ENCODE measurements at places on chromosomes 1 and 21. TPM values are rescaled to one million over a fixed set of nuclear protein-coding genes. Genes with fewer than 3 reads are reported as not detected.
A peak's percentile ranks its signal among the peaks of the same experiment; 100 is the strongest.

The TRIM63 gene
- polyA plus RNA-seq, result 0.46 TPM

The SLC44A5 gene
- polyA plus RNA-seq, result not detected

DNA sequence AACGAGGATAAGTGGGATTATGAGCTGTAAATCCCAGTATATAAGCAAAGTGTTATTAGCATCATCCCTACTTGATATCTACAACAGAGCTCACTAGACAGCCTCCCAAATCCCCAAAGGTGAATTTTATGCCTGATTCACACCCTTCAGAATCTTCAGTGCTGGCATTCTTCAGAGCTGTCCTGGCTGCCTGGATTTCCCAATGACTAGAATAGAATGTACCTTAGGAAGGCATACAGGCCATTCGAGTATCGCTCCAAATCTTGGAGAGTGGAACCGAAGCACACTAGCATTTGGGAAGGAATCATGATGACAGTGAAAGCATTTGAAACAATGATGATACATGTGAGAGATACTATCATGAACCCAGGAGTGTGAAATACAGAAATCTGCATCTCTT, 22.3 kb downstream of the ZBTB40 start:
- no peak overlapping the region for H3K27ac ChIP-seq
- no peak overlapping the region for H3K4me3 ChIP-seq
- no peaks in the 10 kb centered on the region for H3K36me3 ChIP-seq
- no peaks in the 10 kb centered on the region for H3K4me1 ChIP-seq
- DNase-seq, result no peak

GRCh38 chr21:45299026-45299863, 11.6 kb upstream of the POFUT2 start:
- H3K36me3 ChIP-seq, result no peaks in the 10 kb centered on the region
- peaks cover 6% of the 10 kb centered on the region for H3K4me1 ChIP-seq
- no peak overlapping the region for H3K4me3 ChIP-seq
- H3K27me3 ChIP-seq, result no peaks in the 10 kb centered on the region
- H3K27ac ChIP-seq, result peak overlapping the region; percentile 30

- no peaks in the 10 kb centered on the region for H3K4me1 ChIP-seq
- DNase-seq, result no peak
- H3K27ac ChIP-seq, result no peak overlapping the region
- H3K4me3 ChIP-seq, result no peak overlapping the region
- H3K27me3 ChIP-seq, result no peaks in the 10 kb centered on the region
- no peaks in the 10 kb centered on the region for H3K36me3 ChIP-seq
Measured at GRCh38 chr1:109894823-109895719, 15.6 kb upstream of the CSF1 start.

- H3K27me3 ChIP-seq, result no peaks in the 10 kb centered on the region
- no peaks in the 10 kb centered on the region for H3K4me1 ChIP-seq
- H3K27ac ChIP-seq, result no peak overlapping the region
- DNase-seq, result no peak
- no peaks in the 10 kb centered on the region for H3K36me3 ChIP-seq
Measured at GRCh38 chr1:212228591-212229119, 56.6 kb upstream of the PPP2R5A start.

- no peaks in the 10 kb centered on the region for H3K27me3 ChIP-seq
- no peaks in the 10 kb centered on the region for H3K36me3 ChIP-seq
- DNase-seq, result no peak
- H3K27ac ChIP-seq, result no peak overlapping the region
Measured at GRCh38 chr1:215779729-215780128, 212.6 kb downstream of the KCTD3 start.

DNA sequence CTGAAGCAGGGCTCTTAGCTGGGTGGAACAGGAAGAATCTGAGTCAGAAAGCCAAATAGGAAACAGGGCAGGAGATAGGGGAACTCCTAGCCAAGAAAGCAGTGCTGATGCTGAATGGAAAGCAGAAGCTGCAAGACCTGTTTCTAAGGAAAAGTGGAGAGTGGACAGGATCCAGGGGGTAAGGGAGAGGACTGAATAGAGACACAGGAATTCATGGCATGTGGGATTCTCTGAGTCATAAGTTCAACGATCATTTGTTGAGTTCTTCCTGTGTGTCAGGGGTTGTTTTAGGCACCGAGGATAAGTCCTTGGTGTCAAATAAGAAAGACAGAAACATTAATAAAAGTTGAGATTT, 153.8 kb upstream of the FGGY start:
- no peak overlapping the region for H3K4me3 ChIP-seq
- H3K36me3 ChIP-seq, result no peaks in the 10 kb centered on the region
- H3K27me3 ChIP-seq, result no peaks in the 10 kb centered on the region
- no peak overlapping the region for H3K27ac ChIP-seq
- H3K4me1 ChIP-seq, result no peaks in the 10 kb centered on the region

The TSPAN1 gene
- 1,233 TPM for polyA plus RNA-seq

- DNase-seq, result peak; percentile 73
- peak within 1 kb of the TSS; percentile 50 for H3K4me3 ChIP-seq
- H3K27me3 ChIP-seq, result peaks cover 17% of the 10 kb centered on the region
Measured at GRCh38 chr1:247857069-247857984, at the start of gene TRIM58. Gene TRIM58 (plus strand): TSS chr1:247857187. CDS start chr1:247857247, 60 bp downstream.

GRCh38 chr1:229266832-229267500, 3.9 kb upstream of the RAB4A start:
- peaks cover 10% of the 10 kb centered on the region for H3K4me1 ChIP-seq
- H3K27me3 ChIP-seq, result no peaks in the 10 kb centered on the region
- no peak overlapping the region for H3K4me3 ChIP-seq
- no peaks in the 10 kb centered on the region for H3K36me3 ChIP-seq

DNA sequence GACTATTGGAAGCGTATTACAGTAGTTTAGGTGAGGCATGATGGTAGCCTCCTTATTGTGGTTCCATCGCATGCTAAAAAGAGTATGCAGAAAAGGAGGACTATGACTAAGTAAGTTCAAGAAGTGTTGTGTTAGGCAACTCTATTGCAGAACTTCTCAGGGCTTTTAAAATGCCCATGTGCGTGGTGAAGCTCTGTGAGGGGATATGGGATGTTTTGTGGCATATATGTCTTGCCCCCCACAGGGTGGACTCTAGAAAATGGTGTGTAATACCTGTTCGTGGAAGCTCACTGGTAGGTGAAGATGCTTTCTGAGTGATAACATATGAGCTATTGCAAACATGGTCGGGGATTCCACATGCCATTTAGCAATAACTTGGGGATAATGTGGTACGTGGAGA, 31.7 kb downstream of the MAN1A2 start:
- no peak overlapping the region for H3K4me3 ChIP-seq
- H3K36me3 ChIP-seq, result no peaks in the 10 kb centered on the region
- H3K27me3 ChIP-seq, result no peaks in the 10 kb centered on the region

The CNKSR1 gene
- 29.0 TPM for polyA plus RNA-seq

The PDZK1 gene
- polyA plus RNA-seq, result 9.0 TPM

- H3K4me1 ChIP-seq, result no peaks in the 10 kb centered on the region
- no peaks in the 10 kb centered on the region for H3K36me3 ChIP-seq
- no peak overlapping the region for H3K27ac ChIP-seq
- no peaks in the 10 kb centered on the region for H3K27me3 ChIP-seq
Measured at GRCh38 chr21:21690068-21690665, 692.0 kb downstream of the NCAM2 start.

- peaks cover 9% of the 10 kb centered on the region for H3K36me3 ChIP-seq
- H3K4me1 ChIP-seq, result peaks cover 38% of the 10 kb centered on the region
- H3K4me3 ChIP-seq, result peak overlapping the region; percentile 35
- H3K27ac ChIP-seq, result peak overlapping the region; percentile 64
- H3K27me3 ChIP-seq, result no peaks in the 10 kb centered on the region
Measured at GRCh38 chr1:228174482-228175315, 9.1 kb downstream of the IBA57 start.

GRCh38 chr1:39167632-39168209, 36.8 kb upstream of the MACF1 start:
- no peaks in the 10 kb centered on the region for H3K27me3 ChIP-seq
- H3K27ac ChIP-seq, result peak overlapping the region; percentile 7
- no peak overlapping the region for H3K4me3 ChIP-seq

GRCh38 chr1:102089791-102090190, 93.1 kb upstream of the OLFM3 start:
- H3K27ac ChIP-seq, result no peak overlapping the region
- H3K4me3 ChIP-seq, result no peak overlapping the region
- no peaks in the 10 kb centered on the region for H3K27me3 ChIP-seq
- H3K4me1 ChIP-seq, result no peaks in the 10 kb centered on the region
- DNase-seq, result no peak

The OR2L3 gene
- polyA plus RNA-seq, result 0.01 TPM

Data from sigmoid colon (tissue), 7 donors.